Stromal cell of bone marrow (primary cell): ENCODE measurements at places on chromosomes 7 and 10.

GRCh38 chr10:127972751-127973357 is 66.0 kb downstream of the PTPRE start:
- DNase-seq: no peak

DNA sequence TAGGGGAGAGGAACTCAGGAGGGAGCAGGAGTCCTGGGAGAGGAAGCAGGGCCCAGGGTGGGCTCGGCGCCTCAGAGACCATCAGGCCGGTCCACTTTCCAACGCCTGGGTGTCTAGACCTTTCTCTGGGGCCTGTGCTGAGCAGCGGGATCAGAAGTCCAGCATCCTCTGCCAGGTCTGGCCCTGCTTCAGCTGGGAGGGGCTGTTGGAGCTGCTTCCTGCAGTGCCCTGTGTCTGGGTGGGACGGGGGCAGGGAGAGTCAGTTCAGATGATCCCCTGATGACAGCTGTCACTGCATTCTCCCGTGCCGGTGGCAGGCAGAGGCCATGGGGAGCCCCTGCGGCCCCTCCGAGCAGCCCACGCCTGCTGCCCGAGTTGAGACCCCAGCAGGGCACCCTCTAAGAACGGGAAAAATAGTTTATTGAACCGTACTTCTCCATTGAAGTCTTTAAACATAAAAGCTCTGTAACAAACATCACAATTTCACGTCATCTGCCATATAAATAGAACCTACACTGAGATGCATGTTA is 23.3 kb downstream of the AP5Z1 start:
- DNase-seq: no peak

DNA sequence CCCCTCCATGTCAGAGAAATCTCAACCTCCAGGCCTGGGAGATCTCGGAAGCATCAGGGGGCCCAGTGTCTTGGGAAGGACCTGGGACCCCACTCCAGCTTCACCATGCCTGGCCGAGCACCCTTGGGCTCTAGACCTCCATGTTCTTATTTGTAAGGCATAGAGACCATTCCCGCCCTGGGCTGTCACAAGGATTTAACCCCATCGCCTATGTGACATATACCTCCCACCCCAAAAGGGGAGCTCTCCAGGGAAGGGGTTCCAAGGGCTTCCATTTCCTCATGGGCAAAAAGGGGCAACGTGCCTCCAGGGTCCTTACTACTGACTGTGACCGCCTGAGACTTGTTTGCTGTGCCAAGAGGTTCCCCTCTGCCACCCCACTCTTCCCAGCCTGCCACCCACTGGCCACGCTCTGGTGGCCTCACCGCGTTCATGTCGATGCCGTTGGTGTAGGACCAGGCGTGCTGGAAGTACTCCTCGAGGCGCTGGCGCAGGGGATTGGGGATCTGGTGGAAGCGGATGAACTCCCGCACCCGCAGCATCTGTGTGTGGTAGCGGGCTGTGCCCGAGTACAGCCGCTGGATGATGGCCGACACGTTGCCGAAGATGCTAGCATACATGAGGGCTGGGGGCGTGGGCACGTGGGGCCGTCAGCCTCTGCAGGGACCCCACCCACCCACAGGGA is 27.5 kb downstream of the KCNH2 start:
- no peak for DNase-seq

- peak; percentile 81 for DNase-seq
Observed at GRCh38 chr10:51706225-51706624, 6.8 kb upstream of the CSTF2T start.

GRCh38 chr10:47400251-47400650 is 16.2 kb upstream of the ZNF488 start:
- DNase-seq: no peak

- no peak for DNase-seq
Observed at GRCh38 chr10:46068117-46068516, 22.0 kb upstream of the MSMB start.

- no peak for DNase-seq
Observed at GRCh38 chr10:110056822-110057221, 49.0 kb downstream of the ADD3 start.

- peak; percentile 57 for DNase-seq
Observed at GRCh38 chr10:111705021-111705420, 478.5 kb downstream of the GPAM start.
